ENCODE measurements at places on chromosomes 6 and 20. TPM values are rescaled to one million over a fixed set of nuclear protein-coding genes. Genes with fewer than 3 reads are reported as not detected.

Gene ULBP1
- 2.1 TPM for total RNA-seq

Gene NCOA7
- total RNA-seq = 27.2 TPM

Gene KCNK5
- not detected for total RNA-seq

Gene CTAGE9
- total RNA-seq = not detected

Gene SMLR1
- total RNA-seq = not detected

Gene PPP1R16B
- 0.60 TPM for total RNA-seq

Gene ATP6V1G2
- 2.7 TPM for total RNA-seq

Gene MEP1A
- not detected for total RNA-seq

Gene FAM83C
- total RNA-seq = not detected

Gene IP6K3
- 2.3 TPM for total RNA-seq

Gene HRH3
- not detected for total RNA-seq

Data from pericardium fibroblast (primary cell).